Posterior cingulate gyrus (tissue), 11 donors: ENCODE measurements at places on chromosomes 12 and 14.

DNA sequence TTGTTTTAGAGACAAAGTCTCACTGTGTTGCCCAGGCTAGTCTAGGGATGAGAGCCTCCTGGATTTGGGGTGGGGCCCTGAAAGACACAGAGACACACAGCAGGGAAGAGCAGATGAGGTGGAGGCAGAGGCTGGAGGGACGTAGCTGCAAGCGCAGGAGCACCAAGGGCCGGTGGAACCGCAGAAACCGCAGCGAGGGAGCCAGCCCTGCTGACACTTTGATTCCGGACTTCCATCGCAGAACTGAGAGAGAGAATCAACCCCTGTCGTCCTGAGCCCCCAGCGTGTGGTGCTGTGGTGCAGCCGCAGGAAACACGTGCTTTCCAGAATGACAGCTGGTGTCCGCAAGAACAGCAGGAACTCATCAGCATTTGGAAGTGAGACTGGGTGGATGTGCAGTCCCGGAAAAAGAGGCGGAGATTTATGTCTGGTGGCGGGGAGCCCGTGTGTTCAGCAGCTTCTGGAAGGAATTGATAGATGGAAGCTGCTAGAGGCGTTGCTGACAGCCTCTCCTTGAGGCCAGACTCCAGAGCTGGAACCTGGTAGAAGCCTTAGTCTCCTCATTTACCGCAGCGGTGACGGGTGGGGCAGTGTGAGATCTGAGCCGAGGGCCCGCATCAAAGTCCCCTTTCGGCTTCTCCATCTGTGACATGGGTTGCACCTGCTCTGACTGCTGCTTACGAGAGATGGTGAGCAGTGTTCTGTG lies 21.9 kb upstream of the KLC1 start:
- DNase-seq = peak; percentile 70

DNA sequence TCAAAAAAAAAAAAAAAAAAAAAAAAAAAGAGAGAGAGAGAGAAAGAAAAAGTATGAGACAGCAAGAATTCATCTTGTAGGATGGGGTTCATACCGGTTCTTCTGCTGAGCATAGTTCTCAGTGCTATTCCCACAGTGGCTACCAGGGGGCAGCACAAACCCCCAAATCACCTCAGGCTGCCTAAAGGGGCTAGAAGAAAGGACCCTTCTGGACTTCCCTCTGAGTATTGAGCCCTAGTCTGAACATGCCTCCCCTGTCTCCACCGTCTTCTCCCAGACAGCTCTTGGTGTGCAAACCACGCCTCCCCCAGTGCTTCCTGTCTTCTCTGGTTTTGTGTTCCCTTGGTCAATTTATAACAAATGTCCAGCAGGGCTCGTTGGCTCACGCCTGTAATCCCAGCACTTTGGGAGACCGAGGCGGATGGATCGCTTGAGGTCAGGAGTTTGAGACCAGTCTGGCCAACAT lies 31.3 kb upstream of the SMUG1 start:
- peak; percentile 94 for DNase-seq

DNA sequence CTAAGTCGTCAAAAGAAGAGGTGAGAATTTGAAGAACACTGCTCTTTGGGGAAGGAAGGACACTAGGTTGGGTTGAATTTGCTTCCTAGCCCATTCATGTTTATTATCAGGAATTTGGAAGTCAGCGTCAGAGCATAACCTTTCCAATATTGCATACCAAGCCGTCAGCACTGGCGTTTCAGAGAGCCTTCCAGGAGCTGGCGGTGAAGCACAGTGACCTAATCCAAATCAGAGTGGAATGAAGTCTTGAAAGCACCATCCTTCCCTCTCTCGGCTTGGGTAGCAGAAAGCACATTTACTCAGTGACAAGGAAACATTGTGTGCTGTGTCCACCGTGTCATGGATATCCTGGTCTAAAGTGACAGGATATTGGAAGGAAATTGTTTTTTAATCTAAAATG lies 240.3 kb upstream of the PELI2 start:
- DNase-seq = no peak

- DNase-seq = peak; percentile 96
These were observed 120.1 kb upstream of the FZD10 start for GRCh38 chr12:130041983-130042812.

DNA sequence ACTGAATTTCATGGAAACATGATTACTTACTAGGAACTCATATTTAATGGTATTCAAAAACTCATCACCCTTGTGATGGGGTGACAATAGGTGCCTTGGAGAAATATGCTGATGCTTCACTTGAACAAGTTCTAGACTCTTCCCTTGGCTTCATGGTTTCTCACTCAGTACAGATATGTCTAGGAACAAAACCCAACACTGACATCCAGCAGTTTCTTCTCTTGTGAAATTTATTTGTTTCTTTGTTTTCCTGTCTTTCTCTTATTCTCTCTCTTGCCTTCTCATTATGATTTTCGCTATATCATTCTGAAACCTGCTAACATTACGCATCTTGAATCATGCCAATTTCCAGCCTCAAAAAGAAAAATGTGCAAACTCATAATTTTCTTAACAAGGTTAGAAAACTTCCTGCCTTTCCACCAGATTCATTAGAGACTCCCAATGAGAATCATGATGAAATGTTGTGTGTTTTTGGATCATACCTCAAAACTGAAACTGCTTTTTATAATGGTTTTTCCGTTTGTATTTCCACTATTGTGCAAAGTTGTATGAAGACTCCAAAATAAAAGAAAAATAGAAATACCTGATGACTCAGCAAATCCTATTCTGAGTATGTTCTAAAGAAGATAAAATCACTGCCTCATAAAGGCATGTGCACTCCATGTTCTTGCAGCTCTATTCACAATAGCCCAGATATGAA lies 1021.5 kb downstream of the TMEM121 start:
- no peak for DNase-seq

GRCh38 chr14:46999661-47000060 lies 348.1 kb upstream of the RPL10L start:
- DNase-seq = no peak

DNA sequence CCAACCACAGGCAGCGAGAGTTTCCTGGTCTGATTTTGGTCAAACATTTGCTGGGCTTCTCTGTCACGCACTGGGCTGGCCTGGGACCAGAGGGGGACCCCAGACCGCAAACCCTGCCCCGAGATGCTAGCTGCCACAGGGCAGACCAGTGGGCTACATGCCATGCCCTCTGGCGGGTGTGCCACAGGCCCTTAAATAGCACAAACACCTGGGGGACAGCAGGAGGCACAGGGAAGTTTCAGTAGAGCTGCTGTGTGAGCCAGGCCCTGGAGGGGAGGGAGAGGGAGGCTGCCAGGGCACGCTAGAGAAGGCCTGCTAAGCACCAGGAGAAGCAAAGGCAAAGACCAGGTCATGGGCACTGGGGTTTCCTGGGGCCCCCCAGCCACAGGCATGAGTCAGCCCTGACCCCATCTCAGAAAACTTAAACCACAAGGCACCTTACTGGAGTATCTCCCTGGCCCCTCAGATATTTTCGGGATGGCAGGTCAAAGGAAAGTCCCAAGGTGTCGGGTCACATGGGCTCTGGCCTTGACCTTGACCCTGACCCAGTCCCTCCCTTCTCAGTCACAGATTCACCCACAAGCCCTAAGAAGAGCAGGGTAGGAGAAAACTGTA lies 29.2 kb downstream of the ITPK1 start:
- no peak for DNase-seq

GRCh38 chr14:98633380-98633779 lies 638.6 kb downstream of the BCL11B start:
- peak; percentile 94 for DNase-seq

- DNase-seq = no peak
These were observed 56.8 kb downstream of the RPH3A start for GRCh38 chr12:112848338-112848715.

GRCh38 chr12:25324861-25325260 lies 74.1 kb upstream of the KRAS start:
- DNase-seq = no peak

GRCh38 chr12:55745361-55746173 lies 2.6 kb downstream of the GDF11 start:
- no peak for DNase-seq

DNA sequence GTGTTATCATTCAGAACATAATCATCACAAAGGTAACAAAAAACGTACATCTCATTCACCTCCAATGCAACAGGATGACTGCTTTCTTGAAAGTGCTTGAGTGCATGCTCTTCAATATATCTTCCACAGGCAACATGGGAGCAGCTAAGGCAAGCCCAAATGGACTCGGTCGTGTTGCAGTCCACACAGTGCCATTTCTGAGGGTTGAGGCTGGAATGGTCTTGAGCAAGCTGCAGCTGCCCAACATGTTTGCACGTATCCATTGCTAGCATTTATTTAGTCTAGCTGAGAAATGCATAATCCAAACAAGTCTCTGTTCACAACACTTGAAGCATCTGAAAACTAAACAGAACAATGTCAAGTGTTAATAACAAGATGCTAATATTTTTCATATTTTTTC lies 17.3 kb downstream of the USP44 start:
- DNase-seq = no peak

DNA sequence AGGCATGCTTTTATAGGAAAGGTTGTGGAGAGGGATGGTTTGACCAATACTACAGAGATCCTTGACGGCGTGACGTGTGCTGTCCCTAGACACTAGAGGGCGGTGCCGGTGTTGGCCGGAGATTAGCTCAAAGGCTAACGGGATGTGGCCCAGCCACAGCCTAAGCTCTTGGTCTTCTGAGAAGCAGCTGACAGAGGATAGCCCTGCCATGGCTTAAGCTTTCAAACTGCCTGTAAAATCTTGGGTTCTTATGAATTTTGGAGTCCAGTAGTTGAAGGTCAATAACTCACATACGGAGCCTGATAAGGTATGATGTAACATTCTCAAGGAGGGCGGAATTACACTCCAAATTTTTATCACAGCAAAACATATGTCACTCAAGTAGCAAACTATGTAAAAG lies 515.7 kb upstream of the ATXN7L3B start:
- DNase-seq = no peak

- no peak for DNase-seq
These were observed 236.0 kb downstream of the ETNK1 start for GRCh38 chr12:22860926-22861325.

- DNase-seq = no peak
These were observed 249.4 kb downstream of the PDZRN4 start for GRCh38 chr12:41437563-41437962.

DNA sequence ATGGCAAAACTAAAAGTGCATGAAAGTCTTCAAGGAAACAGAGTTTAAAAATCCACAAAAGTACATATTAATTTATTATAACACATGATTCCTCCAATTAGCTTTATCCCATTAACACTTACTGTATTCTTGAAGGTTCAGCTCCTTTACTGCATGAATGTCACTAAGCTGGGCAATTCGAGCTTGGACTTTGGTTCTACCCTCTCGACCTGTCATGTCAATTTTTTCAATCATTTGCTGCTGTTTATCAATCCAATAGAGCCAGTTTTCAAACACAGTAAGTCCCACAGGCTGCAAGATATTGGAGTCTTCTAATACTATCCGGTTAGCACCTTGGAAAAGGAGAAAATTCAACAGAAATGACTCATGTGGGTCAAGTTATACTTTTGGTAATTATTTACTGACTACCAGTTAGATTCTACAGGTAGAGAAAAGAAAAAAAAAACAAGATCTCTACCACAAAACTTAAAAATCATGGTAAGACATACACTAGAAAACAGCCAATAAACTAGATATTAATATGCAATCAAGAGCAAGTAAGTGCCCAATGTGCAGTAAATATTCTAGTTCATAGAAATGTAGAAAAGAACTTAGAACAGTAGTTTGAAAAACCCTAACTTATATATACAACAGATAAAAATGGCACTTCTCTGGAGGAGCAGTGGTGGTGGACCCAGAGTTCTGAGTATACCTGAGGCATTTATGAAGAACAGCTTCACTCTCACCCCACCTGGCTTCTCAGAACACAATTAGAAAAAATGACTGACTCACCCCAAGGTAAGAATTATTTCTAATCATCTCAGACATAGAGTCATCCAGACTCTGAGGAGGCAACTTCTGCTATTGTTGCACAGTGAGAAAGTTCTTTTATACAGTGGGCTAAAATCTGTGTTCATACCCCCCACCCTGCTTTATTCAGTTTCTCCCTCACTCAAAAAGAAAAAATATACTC lies 67.7 kb downstream of the BCL2L14 start:
- DNase-seq = no peak

- peak; percentile 69 for DNase-seq
These were observed 77.7 kb downstream of the ETV6 start for GRCh38 chr12:11727133-11727664.
